ENCODE measurements at places on chromosomes 5 and 9.

DNA sequence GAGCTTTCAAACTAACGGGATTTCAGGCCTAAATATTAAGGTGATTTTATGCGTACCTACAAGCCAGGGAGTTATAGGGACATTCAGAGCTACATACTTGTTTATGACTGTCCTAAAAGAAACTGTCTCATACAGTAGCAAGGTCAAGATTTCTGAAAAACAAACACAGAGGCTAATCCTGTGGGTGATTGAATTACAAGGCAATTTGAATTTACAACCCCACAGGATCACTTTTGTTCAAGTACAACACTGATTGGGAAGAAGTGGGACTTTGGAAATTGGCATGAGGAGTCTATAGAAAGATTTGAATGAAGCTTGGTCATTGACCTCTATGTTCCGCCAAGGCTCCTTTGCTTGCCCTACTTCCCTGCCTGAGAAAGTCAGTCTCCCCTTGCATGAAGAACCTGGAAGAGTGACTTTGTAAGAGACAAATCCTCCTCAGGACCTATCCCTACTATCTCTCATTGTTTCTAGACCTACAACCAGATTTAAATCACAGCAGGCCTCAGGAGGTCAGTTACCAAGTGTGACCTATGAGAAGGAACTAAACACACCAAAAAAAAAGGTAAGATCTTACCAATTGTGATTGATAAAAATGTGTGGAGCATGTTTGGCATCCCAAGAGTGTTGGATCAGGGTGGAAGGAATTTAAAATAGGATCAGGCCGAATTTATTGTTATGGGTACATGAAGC is 38.4 kb upstream of the CDC42SE2 start:
- DNase-seq = no peak

GRCh38 chr9:116049456-116049855 is 104.1 kb upstream of the PAPPA start:
- DNase-seq = no peak

- DNase-seq = no peak
These were observed 4.5 kb downstream of the CAMSAP1 start for GRCh38 chr9:135902655-135903357.

DNA sequence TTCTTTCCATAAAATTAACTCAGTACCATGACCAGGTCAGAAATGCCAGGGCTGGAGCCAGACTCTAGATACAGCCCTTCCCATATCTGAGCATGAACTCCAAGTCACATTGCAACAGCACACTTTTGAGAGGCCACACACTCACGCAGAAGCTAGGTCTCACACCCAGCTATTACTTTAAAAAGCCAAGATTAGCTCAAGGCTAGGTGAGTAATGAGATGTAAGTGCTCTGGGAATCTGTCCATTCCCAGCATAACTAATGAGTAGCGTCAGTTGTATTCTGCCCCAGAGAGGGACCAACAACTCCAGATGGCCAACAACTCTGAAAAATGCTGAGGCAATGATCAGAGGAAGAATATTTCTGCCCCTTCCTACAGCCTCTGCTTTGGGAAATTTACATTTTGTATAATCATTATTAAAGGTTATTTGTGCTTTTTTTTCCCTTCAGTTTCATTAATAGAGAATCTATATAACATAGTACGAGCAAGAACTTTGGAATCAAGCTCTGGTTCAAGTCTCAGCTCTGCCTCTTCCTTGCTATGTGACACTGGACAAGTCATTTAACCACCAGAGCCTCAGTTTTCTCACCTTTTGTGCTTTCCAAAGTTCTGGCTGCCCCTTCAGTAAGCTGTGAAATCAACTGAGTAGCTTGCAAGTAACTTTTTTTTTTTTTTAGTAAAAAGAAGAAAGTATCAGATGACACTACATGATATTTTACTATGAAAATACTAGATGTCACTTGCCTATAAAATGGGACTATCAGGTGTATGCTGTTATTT is 118.3 kb downstream of the NR6A1 start:
- DNase-seq = peak; percentile 50

DNA sequence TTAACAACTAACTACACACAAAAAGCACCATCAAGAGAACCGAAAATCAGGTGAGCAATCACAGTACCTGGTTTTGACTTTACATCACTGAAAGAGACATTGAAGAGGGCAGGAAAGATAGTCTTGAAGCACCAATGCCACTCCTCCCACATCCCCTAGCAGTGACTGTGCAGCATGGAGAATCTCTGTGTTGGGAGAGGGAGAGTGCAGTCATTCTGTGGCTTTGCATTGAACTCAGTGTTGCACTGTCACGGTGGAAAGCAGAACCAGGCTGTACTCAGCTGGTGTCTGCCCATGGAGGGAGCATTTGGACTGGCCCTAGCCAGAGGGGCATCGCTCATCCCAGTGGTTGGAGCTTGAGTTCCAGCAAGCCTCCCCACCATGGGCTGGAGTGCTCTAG is 40.4 kb downstream of the C5 start:
- no peak for DNase-seq

DNA sequence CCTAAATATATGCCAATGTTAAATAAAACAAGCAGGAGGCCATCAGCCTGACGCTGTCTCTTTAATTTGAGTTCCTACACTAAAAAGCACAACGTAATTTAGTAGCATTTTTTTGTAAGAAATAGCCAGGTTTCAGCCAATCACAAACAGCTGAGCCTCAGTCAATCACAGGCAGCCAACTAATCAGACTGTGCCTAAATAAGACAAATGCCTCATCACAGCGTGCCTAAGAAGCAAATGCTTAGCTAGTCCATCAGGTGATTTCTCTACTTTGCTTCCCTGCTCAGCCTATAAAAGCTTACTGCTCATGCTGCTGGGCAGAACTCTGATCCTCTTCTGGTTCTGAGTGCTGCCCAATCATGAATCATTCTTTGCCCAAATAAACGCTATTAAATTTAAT is 38.3 kb upstream of the RORB start:
- DNase-seq = no peak

All from immature natural killer cell (primary cell).